Fibroblast of skin of right quadriceps (primary cell): ENCODE measurements at places on chromosomes 13 and 19.

DNA sequence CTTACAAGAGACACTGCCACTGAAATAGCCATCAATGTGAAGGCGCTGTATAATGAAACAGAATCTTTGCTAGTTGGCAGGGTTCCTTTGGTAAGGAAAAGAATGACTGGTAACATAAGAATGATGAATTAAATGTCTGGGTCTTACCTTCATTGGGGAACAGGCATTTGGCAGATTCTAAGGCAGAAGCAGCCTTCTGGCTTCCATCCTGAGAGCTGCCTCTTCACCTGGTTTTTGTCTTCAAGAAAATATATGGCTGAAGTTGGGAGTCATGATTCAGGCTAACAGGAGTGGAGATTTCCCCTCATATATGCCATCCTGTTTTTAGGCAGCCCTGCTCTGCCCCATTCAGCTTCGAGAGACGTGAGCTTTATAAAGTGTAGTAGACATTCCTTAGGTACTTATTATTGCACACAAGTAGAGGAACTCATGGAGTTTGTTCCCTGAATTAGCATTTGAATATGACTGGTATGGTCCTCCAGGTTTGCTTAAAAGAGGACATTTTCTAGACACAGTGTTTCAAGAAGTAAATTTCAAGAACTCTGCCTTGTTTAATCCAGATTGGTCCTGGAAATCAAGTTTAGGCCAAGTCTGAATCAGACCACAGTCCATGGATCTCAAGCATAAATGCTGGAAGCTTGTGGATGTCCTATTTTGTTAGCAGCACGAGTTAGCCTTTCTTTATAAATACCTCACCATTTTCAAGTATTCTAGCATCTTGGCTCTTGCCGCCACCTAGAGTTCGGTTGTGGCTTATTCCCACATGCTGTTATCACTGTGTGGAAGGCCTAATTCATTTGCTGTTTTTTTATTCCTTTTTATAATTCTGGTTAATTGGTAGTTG is 56.2 kb upstream of the AKAP11 start:
- DNase-seq, result peak; percentile 38

GRCh38 chr19:47100290-47100689 is 13.3 kb downstream of the ZC3H4 start:
- DNase-seq, result no peak

- peak; percentile 58 for DNase-seq
Measured at GRCh38 chr13:94344126-94344818, 135.2 kb downstream of the DCT start.

DNA sequence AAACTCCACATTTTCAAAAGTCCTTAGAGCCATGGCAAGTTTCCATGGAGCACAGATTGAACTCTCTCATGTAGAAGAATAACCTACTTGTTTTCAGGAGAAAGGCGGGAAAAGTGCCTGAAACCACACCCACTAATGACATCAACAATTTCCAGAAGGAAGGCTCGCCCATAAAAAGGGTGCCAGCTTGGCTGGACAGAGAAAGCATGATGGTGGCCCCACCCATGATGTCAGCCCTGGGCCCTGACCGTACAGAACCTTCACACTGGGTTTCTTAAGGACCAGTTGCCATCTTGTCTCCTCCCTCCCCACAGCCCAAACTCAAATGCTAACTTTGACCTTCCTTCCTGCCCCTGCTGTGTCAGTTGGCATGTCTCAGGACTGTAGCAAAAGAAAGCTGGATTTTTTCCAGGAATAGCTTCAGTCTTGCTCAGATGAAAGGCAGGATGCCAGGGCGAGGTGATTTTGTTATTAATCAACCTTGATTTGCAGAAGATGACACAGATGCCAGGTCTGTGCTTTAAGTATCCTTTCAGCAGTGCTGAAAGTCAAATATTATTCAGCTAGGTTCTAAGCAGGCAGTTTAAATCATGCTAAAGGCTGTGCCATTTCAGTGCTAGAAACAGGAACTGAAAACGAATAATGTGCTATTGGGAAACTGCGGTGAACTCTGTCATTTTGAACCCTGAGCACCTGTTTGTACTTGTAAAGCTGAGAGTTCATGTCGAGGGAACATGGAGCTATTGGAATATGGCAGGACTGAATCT is 89.5 kb upstream of the RFC3 start:
- DNase-seq, result no peak

DNA sequence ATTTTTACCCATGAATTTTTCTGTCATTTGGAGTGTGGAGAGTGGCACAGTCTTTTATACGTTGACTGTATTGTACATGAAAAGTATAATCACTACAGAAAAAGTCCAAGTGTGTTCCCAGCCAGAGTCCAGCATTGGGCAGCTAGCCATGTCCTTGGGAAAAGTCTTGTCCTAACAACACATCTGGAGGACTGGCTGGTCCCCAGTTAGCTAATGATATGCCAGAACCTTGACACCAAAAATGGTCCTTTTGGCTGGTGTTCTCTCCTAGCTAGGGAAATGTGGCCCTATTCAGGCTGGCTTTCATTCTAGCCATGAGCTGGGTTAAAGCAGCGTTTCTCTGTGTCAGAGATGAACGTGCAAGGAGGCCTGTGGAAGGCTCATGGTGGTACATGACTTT is 98.9 kb downstream of the ESD start:
- no peak for DNase-seq

DNA sequence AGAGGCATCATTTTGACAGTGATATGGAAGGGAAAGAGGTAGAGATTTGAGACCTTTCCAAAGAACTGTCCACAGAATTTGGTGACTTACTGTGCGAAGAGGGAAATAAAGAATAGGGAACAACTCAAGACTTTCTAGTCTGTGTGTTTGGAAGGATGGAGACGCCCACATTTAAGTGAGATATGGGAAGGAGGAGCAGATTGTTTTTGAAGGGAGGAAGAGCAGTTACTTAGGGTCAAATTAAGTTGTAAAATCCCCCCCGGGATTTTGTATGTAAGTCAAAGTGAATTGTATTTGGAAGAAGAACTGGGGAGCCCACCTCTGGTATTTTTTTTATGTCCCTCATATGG is 1.2 kb downstream of the USPL1 start:
- DNase-seq, result no peak

DNA sequence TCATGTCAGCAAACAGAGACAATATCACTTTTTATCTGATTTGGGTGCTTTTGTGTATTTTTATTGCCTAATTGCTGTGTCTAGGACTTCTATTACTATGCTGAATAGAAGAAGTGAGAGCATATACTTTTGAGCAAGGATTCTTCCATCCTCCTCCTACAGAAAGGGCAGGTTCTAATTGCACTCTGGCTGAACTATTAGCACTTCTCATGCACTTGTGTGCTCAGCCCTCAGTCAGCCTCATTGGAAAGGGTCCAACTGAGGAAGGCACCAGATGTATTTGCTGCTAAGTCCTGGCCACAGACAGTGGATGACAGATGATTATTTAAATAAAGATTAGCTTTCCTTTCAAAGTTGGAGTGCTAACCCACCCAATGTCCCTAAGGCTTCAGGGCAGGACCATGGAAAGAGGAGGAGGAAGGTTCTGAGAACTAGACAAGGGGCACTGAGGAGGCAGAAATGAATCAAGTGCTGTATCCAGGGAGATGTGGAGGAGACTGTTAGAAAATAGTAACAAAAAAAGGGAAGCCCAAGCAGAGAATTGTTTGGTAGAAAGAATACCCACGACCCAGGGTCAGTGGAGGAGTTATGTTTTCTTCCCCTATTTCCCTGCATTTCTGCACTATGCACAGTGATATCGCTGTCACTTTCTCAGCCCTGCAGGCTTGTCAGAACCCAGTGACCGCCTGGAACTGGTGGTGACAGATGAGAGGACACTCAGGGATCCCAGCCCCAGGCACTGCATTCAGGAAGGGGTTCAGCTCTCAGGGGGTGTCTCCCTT is 8.0 kb downstream of the LILRB4 start:
- DNase-seq, result no peak

DNA sequence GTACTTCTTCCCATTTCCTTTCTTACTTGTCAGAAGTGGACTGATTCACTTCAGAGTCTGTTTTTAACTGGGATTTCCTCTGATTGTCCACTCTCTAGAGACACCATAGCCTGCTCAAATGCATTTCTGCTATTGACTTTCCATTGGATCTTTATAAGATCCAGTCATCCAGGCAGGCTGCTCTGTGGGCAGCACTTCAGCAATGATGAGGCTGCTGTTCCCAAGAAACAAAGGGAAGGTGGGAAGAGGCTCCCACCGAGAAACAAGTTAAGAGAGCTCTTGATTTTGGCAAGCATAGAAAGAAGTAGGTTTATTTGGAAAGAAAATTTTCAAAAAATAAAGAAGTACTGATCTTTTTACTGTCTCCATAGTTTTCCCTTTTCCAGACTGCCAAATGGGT is 125.8 kb upstream of the STARD13 start:
- DNase-seq, result no peak

- no peak for DNase-seq
Measured at GRCh38 chr13:40270726-40271125, 395.7 kb downstream of the FOXO1 start.

- no peak for DNase-seq
Measured at GRCh38 chr13:98242403-98242802, 65.3 kb upstream of the RNF113B start.

GRCh38 chr13:29752175-29752574 is 98.2 kb downstream of the UBL3 start:
- no peak for DNase-seq

DNA sequence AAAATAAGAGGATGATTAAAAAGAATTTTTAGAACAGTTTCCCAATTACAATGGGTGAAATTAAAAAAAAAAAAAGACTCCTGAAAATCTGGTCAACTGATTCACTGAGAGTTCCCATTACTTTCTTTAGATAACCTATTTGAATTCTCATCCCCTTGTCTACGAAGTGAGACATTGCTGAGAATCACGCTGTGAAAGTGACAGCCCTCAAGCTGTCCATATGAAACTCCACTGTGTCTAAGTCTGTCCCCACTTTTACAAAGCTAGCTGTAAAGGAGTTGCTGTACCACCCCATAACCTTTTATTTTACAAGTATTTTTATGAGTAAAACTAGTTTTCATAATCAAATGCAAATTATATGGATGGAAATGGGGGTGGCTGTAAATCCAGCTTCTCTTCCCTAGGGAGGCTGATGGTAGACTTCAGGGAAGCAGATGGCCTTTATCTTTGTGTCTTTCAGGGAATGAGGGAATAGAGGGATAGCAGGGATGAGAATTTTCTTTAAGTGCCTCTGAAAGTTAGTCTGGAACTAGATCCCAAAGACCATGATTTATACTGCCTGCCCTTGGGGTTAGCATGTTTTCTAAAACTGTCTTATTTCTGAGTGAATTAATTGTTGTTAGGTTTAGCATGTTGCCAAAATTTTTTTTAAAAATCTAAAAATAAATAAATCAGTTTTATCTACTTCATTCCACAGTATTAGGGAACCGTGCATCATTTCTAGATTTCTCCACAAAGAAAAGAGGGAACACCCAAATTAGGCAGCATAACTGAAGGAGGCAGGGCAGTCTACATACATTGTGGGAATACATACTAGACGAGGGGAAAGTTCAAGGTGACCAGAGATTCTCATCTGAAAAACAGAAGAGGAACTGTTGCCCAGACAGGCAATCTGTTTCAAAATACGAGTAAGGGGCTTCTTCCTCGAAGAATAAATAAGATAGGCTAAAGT is 1219.1 kb downstream of the UQCRFS1 start:
- DNase-seq, result no peak

- DNase-seq, result no peak
Measured at GRCh38 chr13:77465603-77466195, 69.8 kb upstream of the SCEL start.

GRCh38 chr13:31919971-31920726 is 111.4 kb upstream of the FRY start:
- no peak for DNase-seq

GRCh38 chr13:27304099-27304498 is 33.5 kb downstream of the RASL11A start:
- DNase-seq, result no peak

DNA sequence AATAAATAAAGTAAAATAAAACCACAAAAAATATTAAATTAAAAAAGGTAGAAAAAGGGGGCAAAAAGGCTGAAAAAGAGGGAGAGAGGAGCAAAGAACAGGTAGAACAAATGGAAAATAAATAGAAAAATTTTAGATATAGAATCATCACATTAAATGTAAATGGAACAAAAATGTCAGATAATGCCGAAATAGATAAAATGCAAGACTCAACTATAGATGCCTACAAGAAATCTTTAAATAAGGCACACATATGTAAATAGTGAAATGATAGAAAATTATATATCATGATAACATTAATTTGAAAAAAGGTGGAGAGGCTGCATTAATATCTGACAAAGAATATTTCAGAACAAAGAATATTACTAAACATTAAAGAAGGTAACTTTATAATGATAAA is 477.1 kb upstream of the SPRY2 start:
- no peak for DNase-seq

DNA sequence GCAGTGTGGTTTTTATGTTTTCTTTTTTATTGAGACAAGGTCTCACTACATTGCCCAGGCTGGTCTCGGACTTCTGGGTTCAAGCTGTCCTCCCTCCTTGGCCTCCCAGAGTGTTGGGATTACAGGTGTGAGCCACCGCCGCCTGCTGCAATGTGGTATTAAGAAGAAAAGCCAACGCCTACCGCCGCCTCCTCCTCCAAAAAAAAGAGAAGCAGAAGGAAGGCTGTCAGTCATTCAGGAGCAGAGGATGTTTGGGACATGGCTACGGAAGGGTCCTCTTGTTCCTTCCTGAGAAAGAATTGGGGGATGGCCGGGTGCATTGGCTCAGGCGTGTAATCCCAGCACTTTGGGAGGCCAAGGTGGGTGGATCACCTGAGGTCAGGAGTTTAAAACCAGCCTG is 1.2 kb downstream of the PPP1R37 start:
- DNase-seq, result no peak

- peak; percentile 42 for DNase-seq
Measured at GRCh38 chr19:48190288-48190884, 19.9 kb downstream of the ZSWIM9 start.

GRCh38 chr13:79745081-79745480 is 264.1 kb downstream of the NDFIP2 start:
- DNase-seq, result peak; percentile 36

GRCh38 chr19:29867984-29868383 is 56.2 kb downstream of the CCNE1 start:
- DNase-seq, result no peak

DNA sequence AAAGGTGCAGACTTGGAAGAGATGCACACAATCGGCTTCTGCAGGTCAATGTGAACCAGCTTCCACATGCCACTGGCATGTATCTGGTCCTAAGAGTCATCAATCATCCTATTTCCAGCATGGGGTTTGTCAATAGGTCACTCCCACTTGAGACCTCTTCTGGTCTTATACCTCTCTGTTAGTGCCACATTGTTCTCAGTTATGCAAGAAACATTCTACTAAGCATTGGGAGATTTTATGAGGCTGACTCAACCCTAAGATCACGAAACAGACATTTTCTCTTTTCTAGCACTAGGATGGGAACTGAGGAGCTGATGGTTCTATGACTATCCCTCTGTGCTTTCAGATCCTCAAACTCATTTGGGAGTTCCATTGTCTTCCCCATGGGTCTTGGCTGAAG is 581.5 kb upstream of the KLF12 start:
- DNase-seq, result no peak

GRCh38 chr13:41492432-41493260 is 35.3 kb downstream of the RGCC start:
- DNase-seq, result no peak

- no peak for DNase-seq
Measured at GRCh38 chr13:98506728-98507230, 70.1 kb downstream of the STK24 start.
